ENCODE measurements at places on chromosomes 4 and X.

GRCh38 chrX:41922431-41923151 lies 763 bp downstream of the CASK start:
- DNase-seq = peak; percentile 47

- no peak for DNase-seq
Measured at GRCh38 chr4:52866734-52867133, 4.6 kb downstream of the RASL11B start.

DNA sequence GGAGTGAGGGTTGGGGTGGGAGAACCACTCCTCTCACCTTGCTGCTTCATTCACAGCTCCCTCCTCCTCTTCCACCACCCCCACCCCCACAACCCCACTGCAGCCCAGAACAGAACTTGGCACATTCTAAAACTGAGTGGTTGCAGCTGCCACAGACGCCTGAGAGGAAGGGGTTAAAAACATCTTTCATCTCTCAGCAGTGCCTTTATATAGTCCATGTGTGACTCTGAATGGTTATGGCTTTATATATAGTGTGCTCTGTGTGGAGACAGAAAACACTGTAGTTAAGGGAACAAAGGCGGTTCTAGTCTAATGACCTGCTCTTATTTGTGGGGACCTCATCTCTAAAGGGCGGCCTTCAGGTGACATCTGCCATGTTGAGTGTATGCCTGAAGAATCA lies 144.8 kb downstream of the BCOR start:
- DNase-seq = peak; percentile 86

DNA sequence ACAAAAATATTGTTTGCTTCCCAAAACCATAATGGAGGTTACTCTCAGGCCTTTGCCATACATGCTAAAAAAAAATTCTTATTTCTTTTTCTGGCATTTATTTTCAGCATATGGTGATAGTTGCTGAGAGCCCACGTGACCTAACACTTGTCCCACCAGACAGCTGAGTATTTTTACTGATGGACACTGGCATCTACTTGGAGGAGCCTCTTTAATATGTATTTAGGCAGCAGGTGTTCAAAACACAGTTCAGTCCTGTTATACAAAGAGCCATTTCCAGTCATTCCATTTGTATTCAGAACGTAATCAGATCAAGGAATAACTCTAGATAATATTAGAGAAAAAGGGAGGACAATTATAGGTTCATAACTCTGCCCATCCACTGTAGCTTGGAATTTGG lies 95.5 kb downstream of the CXCL13 start:
- no peak for DNase-seq

DNA sequence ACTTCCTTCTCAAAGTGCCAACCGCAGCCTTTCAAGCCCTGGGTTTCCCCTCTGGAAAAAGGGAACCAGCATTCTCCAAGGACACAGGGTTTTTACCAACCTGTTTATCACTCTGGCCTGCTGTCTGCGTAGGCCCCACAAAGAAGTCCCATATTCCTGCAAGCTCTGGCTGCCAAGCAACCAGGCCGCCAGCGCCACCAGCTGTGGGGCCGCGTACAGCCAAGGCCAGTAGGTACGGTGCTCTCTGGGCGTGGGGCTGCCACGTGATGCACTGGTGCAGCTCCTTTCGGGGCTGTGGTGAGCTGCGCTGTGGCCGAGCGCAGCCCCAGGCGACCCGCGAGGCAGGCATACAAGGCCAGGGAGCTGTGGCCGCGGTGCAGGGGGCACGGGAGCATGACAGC lies 22.1 kb downstream of the LUZP4 start:
- no peak for DNase-seq
